ENCODE measurements at places on chromosomes 12 and 14.

- no peak for DNase-seq
Observed at GRCh38 chr14:104389326-104390220, 190.0 kb upstream of the C14orf180 start.

GRCh38 chr14:56002876-56003625 lies 115.2 kb upstream of the PELI2 start:
- DNase-seq, result peak; percentile 24

DNA sequence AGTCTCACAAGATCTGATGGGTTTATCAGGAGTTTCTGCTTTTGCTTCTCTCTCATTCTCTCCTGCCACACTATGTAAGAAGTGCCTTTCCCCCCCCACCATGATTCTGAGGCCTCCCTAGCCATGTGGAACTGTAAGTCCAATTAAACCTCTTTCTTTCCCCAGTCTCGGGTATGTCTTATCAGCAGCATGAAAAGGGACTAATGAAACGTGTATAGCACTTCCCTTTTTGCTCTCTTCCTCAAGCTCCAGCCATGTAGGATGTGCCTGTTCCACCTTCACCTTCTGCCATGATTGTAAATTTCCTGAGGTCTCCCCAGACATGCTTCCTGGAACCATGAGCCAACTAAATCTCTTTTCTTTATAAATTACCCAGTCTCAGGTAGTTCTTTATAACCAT lies 7.0 kb upstream of the CRACR2A start:
- no peak for DNase-seq

- no peak for DNase-seq
Observed at GRCh38 chr14:20556500-20557211, 4.2 kb downstream of the RNASE9 start.

- DNase-seq, result no peak
Observed at GRCh38 chr12:52925717-52926595, 21.1 kb upstream of the KRT8 start.

GRCh38 chr12:124916374-124917134 lies 2.1 kb upstream of the UBC start:
- DNase-seq, result no peak

DNA sequence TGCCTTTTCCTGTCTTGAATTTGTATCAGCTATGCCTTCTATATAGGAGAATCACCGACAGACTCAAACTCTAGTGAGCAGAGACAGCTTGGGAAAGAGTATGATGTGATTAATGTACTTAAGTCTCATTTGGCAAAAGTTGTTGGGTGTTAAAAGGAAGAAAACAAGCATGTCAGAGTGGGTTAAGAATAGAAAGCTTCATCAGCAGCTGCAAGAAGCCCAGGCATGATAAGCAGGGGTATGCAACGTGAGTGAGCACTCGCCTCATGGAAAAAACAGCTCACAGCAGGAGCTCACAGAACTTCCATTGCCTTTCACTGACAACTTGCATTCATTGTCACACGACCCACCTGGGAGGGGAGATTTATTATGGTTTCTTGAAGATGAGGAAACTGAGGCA lies 35.9 kb upstream of the WNK1 start:
- peak; percentile 26 for DNase-seq

DNA sequence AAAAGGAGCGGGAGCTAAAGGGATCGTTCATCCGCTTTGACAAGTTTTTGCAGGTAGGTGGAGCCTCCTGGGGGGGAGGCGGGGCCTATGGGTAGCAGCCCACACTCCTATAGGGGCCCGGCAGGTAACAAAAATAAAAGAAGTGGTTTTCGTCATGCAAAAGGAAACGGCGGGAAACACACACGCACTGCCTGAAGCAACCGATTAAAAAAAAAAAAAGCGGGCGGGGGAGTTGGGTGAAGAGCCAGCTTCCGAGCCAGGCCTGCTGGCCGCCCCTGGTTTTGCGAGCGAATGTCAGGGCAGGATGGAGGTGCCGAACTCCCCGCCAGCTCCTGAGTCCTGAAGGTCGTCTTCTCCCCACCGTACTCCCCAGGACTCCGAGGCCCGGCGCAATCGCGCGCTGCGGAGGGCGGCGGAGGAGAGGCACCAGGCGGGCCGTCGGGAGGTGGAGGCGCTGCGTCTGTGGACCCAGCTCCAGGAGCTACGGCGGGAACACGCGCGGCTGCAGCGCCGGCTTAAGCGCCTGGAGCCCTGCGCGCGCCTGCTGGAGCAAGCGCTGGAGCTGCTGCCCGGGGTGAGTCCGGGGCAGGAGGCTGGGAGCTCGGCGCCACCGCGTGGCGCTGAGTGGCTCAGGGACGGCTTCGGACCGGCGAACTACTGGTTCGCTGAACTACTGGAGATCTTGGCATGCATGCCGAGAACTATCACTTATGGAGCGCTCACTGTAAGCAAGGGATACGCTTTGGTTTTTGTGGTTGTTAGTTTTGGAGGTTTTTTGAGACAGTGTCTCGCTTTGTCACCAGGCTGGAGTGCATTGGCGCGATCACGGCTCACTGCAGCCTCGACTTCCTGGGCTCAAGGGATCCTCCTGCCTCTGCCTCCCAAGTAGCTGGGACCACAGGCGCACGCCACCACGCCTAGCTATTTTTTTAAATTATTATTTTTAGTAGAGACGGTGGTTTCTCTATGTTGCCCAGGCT lies 3.6 kb downstream of the CFAP73 start:
- peak; percentile 44 for DNase-seq

DNA sequence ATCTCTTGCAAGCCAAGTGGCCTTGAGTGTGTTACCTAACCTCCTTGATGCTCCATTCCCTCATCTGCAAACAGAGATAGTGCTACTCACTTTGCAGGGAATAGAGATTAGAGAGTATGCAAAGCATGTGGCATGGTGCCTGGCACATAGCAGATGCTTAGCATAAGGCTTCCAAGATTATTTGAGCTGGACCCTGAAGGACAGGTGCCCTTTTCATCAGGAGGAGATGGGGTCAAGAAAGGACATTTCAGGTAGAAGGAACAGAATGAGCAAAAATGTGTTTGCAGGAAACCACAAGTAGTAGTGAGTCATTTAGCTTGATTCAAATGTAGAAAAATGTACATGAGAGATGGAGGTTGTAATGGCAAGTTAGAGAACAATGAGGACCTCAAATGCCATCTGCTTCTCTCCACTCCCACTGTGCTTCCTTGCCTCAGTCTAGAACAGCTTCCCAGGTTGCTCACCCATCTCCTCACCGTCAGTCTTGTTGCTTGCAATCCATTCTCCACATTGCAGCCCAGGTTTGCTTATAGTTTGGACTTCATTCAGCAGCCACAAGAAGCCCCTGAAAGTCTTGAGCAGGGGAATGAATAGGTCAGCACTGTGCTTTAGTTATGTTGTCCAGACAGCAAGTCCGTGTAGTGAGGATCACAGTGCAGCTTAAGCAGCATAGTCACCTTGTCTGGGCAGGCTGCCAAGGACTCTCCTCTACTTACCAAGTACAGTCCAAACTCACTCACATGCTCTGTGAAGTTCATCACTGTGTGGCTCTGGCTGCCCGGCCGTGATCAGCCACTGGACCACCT lies 536.3 kb upstream of the CCDC196 start:
- peak; percentile 28 for DNase-seq

DNA sequence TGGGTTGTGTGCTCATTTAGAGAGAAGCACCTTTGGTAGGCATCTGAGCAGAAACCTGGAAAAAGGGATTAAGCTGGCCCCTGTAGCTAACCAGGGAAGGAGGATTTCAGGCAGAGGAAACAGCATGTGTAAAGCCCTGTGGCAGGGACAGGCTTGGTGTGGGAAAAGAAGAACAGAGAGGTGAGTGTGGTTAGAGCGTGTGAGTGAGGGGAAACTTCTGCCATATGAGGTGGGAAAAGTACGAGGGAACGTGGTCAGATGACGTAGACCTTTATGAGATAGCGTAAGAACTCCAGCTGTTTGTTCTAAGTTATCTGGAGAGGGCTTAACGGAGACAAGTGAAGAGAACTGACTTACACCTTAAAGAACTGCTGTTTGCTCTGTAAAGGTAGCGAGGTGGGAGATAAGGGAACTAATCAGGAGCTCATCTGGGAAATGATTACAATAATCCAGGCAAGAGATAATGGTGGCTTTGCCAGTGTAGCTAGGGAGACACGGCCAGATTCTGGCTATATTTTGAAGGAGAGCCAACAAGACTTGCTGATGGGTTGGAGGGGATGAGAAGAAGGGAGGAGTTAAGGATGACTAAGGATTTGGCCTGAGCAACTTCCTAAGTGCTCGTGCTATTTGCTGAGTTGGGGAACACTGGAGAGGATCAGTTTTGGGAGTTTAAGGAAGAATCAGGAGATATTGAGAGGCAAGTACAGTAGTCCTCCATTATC lies 234.0 kb downstream of the ETNK1 start:
- no peak for DNase-seq

DNA sequence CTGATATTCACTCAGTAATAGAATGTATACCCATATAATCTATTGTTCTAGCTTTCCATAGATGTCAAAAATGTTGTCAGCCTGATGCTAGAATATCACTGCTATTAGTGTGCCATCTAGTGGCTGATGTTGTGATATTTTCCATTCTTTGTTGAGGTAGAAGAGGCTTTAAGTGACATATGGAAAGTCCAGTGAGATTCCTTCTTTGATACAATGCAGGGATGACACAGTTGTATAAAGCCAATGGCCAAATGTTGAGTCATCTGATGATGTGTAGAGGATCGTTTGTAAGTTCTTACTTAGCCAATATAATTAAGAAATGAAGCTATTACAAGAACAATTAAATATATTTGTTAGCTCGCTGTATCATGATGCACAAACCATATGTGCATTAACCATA lies 58.1 kb upstream of the PCED1B start:
- no peak for DNase-seq

DNA sequence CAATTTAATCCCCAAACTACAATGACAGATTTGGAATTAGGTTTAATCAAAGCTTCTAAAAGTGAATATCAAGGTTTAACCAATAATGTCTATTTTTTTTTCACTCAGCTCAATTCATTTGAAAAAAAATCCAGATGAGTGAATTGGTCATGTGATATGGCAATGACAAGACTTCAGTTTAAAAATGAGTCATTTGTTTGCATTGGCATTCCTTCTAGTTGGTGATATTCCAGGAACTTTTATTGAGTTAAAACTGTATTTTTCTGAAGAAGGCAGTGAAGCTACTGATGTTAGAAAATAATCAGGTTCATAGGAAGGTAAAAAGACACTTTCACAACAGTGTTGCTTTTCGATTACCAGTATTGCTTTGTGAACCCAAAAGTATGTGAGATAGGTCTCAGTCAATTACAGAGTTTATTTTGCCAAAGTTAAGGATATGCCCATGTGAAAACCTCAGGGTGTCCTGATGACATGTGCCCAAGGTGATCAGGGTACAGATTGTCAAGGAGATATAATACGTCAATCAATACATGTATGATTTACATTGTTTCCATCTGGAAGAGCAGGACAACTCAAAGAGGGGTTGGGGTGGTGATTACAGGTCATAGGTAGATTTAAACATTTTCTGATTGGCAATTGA lies 1214.9 kb downstream of the GALC start:
- DNase-seq, result no peak

DNA sequence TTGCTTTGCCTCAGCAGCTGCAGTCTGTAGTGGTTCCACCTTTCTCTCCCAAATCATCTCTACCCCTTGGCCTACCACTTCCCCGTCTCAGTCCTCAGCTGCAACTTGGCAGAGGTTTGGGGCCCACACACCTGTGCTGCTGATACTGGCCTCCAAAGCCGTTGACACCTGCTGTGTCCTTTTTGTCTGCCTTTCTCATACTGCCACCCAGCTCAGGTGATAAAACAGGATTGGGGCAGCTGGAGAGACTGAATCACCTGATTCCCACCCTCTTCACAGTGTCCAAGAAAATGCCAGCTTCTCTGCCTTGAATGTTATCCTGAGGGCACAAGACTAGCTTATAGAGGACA lies 103.7 kb downstream of the ETV6 start:
- DNase-seq, result no peak

- DNase-seq, result no peak
Observed at GRCh38 chr12:91948504-91948903, 197.1 kb downstream of the BTG1 start.

GRCh38 chr14:20679907-20680306 lies 4.5 kb upstream of the RNASE4 start:
- no peak for DNase-seq

DNA sequence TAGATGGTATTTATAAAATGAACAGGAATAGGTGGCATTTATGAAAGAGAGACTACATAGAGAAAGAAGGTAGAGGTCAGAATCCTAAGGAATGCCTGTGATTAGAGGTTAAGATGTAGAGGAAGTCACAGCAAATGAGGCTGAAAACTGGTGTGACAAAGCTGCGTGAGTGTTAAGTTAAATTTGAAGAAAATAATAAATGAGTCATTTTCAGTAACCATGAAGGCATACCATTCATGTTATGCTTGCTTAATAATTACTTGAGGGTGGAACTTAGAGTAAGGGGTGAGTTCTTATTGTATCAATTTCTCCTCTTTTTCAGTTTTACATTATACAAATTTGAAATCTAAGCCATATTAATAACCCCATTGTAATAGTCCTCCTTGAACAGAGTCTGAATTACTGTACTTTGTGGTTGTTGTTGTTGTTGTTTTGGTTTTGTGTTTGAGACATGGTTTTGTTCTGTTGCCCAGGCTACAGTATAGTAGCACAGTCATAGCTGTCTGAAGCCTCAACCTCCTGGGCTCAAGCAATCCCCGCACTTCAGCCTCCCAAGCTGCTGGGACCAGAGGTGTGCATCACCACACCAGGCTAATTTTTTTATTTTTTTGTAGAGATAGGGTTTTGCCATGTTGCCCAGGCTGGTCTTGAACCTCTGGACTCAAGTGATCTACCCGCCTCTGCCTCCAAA lies 761.5 kb downstream of the GALC start:
- no peak for DNase-seq

DNA sequence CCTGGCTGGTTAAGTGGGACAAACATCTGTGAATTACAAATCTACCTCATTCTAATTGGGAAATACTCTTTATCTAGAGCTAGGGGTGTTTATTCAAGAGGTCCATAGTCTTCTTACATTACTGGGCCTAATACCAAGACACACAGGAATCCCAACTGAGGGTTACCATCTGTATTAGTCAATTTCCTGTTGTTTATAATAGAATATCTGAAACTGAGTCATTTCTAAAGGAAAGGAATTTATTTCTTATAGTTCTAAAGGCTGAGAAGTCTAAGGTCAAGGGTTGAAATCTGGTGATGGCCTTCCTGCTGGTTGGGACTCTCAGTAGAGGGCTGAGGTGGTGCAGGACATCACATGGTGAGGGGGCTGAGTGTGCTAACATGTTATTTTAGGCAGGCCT lies 36.0 kb downstream of the RTRAF start:
- no peak for DNase-seq

- no peak for DNase-seq
Observed at GRCh38 chr12:95411466-95411865, 62.5 kb upstream of the METAP2 start.

DNA sequence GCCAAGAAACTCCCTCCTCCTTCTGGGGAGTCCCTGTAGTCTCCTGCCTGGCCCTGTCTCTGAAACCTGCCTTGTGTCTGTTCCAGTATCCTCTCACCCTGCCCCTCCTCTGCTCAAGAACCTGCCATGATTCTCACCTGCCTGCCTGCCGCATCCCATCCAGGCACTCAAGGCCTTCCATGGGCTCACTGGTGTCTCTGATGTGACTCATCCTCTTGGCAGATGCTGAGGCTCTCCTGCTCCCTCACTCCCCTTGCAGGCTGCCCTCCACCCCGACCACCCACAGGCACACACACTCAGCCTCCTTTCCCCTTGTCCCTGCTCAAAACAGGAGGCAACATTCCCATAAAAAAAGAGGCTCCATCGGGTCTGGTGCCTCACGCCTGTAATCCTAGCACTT lies 5.8 kb upstream of the BEGAIN start:
- DNase-seq, result no peak
